CD4-positive, alpha-beta T cell treated with Interleukin-2 at 100 ng/mL for 4 hours (primary cell): ENCODE measurements at places on chromosomes 1 and 21.
A peak's percentile ranks its signal among the peaks of the same experiment; 100 is the strongest.

- DNase-seq, result no peak
Observed at GRCh38 chr1:94095744-94096469, 25.0 kb downstream of the ABCA4 start.

DNA sequence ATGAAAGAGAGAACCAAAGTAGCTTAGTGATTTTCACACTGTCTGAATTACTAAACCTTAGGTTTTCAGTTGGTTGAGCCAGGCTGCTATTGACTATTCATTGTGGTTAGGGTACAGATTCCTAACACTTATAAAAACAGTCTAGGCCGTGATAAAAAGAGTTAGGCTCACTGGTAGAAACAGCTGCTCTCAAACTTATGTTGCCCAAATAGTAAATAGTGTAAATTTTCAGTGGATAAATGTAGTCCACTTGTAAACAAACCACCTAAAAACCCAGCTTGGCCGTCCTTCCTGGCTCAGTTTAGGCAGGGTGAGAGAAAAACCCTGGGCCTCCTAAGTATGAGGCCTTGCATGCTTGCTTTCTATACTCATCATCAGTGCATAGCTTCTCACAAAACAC, 34.9 kb downstream of the ARID1A start:
- DNase-seq, result no peak

DNA sequence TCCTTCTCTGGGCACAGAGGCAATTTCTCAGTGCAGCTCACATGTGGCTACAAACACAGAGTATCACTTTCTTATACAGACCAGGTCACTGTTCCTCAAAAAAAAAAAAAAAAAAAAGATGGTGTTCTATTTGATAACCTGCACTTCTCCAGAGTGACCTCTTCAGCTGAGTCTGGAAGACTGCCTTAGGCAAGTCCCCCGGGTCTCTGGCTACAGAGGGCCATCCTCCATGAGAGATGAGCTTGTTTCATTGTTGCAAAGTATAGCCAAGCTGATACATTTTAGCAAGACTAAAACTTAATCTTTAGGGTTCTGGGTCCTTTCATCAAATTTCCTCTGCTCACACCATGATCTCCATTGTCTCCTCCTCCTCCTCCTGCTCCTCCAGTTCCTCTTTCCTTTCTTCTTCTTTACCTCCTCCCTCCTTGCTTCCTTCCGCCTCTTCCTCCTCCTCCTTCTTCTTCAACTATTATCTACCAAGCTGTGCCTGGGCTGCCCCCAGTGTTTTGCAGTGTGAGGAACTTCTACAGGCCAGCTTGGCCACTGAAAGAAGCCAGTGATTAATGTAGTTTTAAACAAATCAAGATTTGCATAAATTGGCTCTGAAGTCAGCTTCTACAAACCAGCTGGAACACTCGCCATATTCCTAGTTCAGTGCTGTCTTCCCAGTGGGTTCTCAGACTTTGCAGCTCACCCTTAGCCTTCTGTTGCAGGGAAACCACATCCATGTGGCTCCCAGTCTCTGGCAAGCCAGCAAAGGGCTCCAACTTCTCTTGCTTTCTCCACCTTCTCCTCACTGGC, 139.4 kb downstream of the RUNX1 start:
- DNase-seq, result no peak

DNA sequence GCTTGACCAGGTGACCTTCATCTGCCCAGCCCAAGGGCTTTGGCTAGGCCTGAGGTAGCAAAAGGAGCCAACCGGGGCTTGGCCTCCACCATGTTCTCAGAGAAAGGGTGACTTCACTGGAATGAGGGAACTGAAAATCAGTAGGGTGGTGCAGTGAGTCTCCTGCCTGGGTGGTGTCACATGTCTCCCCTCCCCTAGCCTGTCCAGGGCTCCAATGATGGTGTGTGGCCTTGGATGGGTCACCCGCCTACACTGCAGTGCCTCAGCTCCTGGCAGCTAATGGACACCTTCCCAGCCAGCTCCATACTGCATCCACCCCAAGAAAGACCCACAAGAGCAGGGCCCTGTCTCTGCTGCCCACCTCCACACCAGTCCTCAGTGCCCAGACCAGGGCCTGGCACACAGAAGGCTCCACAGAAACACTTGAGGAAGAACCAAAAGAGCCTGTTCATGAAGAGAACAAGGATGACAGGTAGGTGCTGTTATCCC, 678.7 kb downstream of the MATN1 start:
- no peak for DNase-seq

- no peak for DNase-seq
Observed at GRCh38 chr1:36771660-36772284, 262.5 kb downstream of the GRIK3 start.

GRCh38 chr1:30675761-30676160, 47.6 kb downstream of the MATN1 start:
- no peak for DNase-seq

- DNase-seq, result no peak
Observed at GRCh38 chr1:68329096-68329835, 96.9 kb upstream of the WLS start.

DNA sequence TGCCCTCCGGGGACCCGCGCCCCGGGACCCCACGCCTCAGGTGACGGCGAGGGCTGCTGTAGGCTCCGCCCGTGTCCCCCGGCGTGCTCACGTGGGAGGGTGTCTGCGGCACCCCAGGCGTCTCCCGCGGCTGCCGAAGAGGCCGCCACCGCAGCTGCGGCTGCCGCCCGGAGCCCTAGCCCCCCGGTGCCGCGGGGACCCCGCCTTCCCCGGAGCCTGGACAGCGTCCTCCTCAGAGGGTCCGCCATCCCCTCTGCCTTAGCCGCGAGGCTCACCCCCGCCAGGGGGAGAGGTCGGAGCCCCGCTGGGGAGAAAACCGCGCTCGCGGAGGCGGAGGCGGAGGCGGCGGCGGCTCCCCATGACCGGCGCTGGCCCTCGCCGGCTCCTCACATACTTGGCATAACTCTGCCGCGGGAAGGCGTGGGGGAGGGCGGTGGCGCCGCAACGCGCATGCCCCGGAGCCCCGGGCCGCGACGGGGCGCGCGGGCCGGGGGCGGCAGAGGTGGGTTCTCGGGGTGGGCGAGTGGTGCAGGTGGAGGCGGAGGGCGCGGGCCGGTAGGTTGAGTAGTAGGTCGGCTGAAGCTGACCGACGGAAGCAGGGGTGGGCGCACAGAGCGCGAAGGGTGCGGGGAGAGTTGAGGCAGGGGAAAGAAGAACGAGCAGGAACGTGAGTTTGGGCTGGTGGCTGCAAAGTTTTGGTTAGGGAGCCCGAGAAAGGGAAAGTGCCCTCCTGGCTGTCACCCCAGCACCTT, 700 bp upstream of the SYDE2 start:
- DNase-seq, result peak; percentile 67

DNA sequence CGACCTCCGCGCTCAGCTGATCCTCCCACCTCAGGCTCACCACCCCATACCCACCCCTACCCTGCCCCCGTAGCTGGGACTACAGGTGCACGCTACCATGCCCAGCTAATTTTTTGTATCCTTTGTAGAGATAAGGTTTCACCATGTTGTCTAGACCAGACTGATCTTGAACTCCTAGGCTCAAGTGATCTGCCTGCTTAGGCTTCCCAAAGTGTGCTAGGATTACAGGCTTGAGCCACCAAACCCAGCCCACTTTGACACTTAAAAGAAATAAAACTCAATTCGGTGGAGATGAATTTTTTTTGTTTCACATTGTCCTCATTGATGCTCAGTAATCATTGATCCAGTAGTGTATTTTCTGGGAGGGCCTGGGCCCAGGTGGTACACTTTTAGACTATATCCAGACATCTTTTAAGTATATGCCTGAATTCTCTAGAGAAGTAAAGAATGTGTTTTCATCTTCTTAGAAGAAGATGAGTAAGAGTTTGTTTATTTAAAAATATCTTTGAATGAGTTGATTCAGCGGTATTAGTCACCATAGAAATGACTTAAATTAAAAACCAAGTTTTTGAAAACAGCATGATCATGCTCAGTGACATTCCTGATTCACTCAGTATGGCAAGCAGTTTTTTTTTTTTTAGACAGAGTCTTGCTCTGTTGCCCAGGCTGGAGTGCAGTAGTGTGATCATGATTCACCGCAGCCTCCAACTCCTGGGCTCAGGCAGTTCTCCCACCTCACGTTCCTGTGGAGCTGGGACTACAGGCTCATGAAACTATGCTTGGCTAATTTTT, 57.8 kb downstream of the EPB41 start:
- peak; percentile 44 for DNase-seq
